Fibroblast of pulmonary artery (primary cell): ENCODE measurements at places on chromosomes 5 and 9.

DNA sequence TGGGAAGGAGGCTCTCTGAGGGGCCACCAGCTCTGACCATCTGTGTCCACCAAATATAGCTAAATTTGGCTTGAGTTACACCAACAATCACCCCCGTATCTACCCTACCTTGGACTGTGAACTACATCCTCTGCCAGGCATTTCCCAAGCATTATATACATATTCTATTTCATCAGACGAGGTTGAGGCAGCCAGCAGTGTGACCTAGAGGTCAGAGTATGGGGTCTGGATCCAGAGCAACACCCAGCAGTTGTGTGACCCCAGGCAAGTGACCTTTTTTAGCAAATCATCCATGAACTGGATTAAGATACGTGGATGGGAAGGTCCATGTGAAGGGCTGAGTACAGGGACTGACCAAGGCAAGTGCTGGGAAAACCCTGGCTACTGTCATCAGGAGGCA lies 180.6 kb downstream of the HSPA4 start:
- no peak for DNase-seq

- DNase-seq = peak; percentile 0
Observed at GRCh38 chr5:107063511-107063910, 607.2 kb downstream of the EFNA5 start.

GRCh38 chr5:88979244-88979643 lies 96.3 kb upstream of the MEF2C start:
- DNase-seq = peak; percentile 13

GRCh38 chr5:10519729-10520128 lies 44.1 kb upstream of the ANKRD33B start:
- no peak for DNase-seq

GRCh38 chr5:8897316-8897715 lies 648.6 kb downstream of the SEMA5A start:
- no peak for DNase-seq

- no peak for DNase-seq
Observed at GRCh38 chr9:88179062-88179521, 40.8 kb upstream of the SPATA31C2 start.

GRCh38 chr9:84751921-84752320 lies 82.4 kb downstream of the NTRK2 start:
- no peak for DNase-seq

DNA sequence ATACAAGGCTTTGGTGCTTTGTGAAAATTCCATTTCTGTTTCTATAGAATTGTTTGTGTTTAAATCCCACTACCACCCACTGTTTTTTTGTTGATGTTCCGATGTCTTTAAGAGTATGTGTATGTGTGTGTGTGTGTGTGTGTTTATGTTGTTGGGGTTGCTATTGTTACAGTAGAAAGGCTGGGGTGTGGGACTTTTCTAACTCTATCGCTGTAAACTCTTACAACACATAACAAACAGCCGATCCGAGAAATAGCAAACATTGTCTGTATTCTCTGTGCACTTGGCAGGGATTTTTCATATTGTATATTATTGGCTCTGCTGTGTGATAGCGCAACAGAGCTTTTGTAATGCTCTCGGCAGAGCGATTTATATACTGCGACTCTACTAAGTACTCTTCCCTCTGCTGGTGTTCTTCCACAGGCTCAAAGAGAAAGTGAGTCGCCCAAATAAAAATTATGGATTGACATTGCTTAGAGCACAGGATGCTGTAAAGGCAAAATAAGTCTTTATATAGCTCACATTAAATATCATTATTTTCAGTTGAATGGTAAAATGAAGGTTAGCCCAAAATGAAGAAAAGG lies 492.2 kb upstream of the ARRDC3 start:
- no peak for DNase-seq

DNA sequence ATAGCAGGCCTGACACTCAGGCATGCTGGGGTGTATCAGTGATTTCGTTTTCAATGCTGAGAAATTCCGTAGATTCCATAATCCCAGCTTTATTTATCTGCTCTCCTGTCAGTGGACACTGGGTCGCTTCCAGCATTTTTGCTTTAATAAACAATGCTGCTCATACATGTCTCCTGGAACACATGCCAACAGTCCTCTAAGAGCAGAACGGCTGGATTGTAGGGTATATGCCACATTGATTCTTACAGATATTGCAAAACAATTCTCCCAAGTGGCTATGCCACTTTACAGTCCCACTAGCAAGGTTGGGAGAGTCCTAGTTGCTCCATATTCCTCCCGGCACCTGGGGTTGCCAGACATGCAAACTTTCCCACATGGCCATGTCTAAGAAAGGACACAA lies 81.9 kb downstream of the RAPGEF1 start:
- peak; percentile 81 for DNase-seq

DNA sequence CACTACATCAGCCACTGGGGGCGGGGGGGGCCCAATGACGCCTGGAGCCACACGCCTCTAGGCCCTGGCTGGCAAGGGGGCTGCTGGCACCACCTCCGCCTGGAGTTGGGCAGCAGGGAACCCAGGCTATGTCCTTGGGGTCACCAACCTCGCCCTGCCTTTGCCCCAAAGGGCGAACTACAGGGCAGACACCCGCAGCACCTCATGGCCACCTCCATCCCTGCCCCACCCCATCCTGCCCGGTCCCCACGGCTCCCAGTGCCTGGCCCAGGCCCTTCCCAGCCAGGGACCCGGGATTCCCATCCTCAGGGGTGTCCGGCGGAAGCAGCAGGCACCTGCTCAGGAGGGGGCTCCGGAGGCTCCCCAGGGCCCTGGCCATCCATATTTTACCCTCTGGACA lies 37.0 kb downstream of the NACC2 start:
- no peak for DNase-seq

GRCh38 chr5:176959051-176959450 lies 47.5 kb downstream of the UIMC1 start:
- peak; percentile 54 for DNase-seq

DNA sequence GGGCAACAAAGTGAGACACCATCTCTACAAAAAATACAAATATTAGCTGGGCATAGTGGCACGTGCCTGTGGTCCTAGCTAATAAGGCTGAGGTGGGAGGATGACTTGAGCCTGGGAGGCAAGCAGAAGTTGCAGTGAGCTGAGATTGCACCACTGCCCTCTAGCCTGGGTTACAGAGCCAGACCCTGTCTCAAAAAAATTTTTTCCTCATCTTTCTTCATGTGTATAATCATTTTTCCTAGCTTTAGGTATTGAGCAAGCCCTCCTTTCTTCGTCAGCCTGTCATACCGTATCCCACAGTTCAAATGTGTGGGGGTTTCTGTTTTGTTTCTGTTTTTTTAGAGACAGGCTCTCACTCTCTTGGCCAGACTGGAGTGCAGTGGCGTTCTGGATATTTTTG lies 41.3 kb downstream of the EHMT1 start:
- DNase-seq = peak; percentile 62

- peak; percentile 61 for DNase-seq
Observed at GRCh38 chr9:135969064-135969683, 8.0 kb upstream of the UBAC1 start.

DNA sequence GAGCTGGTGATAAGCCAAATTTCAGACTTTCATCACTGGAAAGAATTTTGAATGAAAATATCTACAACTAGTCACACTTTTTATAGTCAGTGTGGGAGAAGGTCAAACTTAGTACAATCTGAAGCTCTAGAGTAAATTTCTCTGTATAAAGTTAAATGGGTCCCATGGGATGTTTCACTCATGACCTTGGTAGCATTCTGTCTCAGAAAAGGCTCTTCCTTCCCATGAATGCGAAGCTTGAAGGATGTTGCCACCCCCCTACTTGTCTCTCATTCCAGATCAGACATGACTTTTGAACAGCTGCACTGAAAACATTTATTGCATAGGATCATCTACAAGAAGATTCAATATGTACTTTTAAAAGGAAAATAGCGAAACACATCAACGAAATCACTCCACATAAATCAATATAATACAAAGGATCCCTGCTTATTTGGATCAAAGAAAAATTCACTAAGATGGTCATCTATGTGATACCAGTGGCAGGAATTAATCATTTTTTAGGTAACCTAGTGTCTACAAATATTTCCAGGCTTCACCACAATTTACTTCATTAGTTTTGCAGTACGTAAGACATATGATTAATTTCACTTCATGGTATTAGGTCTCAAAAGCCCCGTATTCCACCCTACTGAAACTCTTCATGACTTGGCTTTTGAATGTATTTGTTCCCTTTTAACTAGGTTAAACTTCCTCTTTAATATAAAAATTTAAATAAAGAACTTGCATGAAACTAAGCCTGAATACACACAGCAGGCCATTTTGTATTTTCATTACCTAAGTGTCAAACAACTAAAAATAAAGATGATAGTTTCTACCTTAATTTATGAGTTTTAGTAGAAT lies 4.4 kb downstream of the ST8SIA4 start:
- no peak for DNase-seq

DNA sequence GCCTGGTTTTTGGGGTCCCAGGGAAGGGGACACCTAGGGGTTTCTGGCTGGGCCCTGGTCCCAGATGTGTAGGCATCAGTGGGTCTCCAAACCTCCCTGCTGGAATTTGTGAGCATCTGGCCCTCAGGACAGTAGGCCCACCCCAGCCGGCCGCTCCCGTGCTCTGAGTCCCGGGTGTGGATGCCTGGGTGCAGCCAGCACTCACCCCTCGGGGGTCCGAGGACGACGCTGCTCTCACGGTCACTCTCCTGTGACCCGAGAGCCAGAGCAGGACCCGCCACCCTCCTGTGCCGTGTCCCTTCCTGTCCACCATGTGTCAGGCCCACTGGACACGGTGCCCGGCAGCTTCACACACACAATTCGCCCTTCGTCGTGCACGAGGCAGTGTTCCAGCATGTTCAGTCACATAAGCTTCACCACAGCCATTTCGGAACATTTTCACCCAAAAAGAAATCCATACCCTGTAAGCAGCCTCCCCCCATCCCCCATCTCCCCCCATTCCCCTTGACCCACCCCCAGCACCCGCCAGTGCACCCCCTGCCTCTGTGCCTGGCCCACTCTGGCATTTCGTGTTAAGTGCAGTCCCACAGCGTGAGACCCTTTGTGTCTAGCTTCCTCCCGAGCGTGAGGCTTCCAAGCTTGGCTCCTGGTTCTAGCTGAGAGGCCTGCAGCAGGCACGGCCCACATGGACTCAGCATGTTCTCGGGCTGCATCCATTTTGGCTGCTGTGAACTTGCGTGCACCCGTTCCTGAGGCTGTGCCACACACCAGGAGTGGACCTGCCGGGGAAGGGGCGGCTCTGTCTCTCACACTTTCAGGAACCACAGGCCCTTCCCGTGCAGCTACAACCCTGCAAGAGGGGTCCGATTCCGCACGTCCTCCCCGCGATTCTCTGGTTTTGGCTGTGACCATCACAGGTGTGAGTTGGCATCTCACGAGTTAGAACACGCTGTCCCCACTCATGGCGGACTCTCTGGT lies 40.5 kb downstream of the NKD2 start:
- DNase-seq = no peak

GRCh38 chr9:7570107-7570720 lies 229.4 kb downstream of the DMAC1 start:
- DNase-seq = peak; percentile 61

- DNase-seq = no peak
Observed at GRCh38 chr9:109203761-109204360, 36.8 kb upstream of the FRRS1L start.

GRCh38 chr5:7776442-7776841 lies 74.5 kb downstream of the CFAP90 start:
- no peak for DNase-seq

DNA sequence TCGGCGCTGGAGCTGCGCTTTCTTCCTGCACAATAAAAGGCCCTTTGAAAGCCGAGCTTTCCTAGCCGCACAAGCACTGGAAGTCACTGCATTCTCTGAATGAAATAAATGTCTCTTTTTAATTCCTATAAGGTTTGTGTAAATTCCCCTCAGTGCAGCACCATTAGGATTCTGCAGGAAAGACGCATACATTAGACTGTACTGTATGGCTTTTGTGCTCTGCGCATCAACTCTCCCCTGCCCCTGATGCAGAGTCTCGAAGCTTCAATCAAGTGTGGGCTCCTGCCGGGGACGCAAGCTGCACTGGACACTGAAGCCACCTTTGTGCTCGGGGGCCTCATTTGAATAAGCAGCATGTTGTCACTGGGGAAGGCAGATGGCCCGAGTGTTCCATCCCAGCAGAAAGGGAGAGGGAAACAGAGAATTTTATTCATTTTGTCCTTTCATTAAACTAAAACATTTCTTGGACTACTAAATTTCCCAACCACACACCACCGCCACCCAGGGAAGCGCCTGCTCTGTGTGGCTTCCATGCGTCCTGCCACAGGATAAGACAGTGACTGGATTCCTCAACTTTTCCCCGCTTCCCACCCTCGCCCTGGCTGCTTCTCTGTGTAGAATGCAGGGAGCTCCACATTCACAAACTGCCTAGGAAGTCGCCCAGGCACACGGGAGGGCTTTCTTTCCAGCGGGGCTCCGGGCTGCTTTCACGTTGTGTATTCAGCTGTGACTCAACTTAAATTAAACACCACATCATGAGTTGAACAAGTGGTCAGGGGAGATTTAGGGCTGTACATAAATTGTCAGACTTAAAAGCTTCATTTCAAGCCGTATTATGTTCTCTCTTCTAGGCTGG lies 635.4 kb downstream of the IRX1 start:
- DNase-seq = no peak

DNA sequence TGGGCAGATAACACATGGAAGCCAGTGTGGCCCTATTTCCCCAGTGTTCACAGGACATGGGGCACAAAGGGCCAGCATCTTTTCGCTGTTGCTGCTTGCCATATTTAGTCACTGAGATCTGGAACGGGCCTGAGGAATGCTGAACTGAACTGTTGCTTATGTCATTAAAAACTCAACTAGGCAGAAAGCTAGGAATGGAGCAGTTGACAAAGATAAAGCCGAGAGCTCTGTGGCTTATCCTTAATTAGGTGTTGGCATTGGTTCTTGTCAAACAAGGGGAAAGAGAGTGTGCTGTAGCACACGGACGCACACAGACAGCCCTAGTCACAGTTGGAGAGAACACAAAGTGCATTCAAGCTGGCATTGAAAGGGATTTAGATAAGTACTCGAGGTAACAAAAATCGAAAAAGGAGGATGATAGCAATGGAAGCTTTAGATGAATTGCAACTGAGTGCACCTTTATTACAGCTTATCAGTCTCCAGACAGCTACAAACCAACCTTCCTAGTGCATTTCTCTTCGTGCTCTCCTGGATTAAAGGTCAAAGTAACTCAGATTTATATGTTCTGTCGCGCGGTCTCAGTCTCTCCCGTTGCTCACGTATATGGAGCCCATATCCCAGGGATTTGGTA lies 450.2 kb upstream of the ZNF608 start:
- DNase-seq = no peak

GRCh38 chr5:109105631-109106267 lies 304.0 kb downstream of the PJA2 start:
- DNase-seq = peak; percentile 94

- DNase-seq = no peak
Observed at GRCh38 chr5:84292788-84293653, 91.7 kb downstream of the EDIL3 start.
